ENCODE measurements at places on chromosomes 2 and 18.

DNA sequence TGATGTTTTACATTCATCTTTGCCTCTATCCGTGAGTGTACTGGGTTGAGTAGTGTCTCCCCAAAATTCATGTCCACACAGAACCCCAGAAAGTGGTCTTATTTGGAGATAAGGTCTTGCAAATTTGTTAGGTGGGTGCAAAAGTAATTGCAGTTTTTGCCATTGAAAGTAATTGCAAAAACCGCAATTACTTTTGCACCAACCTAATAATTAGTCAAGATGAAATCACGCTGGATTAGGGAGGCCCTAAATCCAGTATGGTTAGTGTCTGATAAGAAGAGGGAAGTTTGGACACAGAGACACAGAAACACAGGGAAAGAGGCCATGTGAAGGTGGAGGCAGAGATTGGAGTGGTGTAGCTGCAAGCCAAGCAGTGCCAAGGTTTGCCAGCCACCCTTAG, 57.8 kb upstream of the SPRED2 start:
- no peak for DNase-seq

DNA sequence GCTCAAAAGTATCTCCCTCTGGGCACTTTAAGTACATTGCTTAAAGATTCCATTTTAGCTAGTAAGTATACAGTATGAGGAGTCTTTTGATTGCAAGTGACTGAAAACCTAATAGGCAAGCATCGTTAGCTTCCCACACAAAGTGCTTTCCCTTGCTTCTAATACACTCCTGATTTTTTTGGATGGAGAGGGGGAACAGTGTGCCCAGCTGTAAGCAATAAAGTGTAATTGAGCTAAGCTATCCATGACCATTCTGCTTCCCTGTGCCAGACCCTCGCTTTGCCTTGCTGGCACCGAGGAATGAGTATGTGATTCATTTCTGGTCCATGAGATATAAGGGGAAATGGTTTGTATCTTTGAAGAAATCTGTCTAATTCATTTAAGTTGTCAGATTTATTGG, 3.8 kb upstream of the ZNF24 start:
- DNase-seq, result no peak

- DNase-seq, result peak; percentile 25
These were observed at the start of gene PDE11A for GRCh38 chr2:178072383-178073301. PDE11A (minus strand) TSS chr2:178072777; CDS start chr2:178072437, 340 bp downstream.

DNA sequence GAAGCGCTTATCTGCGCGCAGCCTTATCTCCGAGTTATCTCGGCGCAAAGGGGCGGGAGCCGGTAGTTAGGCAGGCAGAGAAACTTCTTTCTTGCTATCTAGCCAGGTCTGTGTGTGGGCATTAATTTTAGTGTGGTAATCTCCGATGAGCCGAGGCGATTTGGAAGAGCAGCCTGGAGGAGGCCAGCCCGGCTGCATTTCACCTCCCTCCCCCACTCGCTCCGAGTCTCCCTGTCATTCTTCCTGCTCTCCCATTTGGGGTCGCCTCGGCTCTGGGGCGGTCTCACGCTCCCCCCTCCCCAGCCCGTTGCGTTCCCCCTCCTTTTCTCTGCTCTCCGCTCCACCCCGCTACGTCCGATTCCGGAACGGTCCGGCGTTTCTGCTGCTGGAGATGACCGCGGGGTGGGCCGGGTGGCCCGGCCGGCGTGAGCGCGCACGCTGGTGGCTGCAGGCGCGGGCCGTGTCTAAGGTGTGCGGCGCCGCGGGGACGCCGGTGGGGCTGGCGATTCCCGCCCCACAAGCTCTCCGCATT, 566 bp downstream of the GATA6 start:
- DNase-seq, result no peak

- DNase-seq, result no peak
These were observed 360.9 kb downstream of the ERBB4 start for GRCh38 chr2:212177724-212178123.

- no peak for DNase-seq
These were observed 1232.6 kb upstream of the NRXN1 start for GRCh38 chr2:52264488-52264887.

- DNase-seq, result no peak
These were observed 269.3 kb downstream of the ALPK2 start for GRCh38 chr18:58359620-58360019.

GRCh38 chr2:71756280-71756906, 303.0 kb downstream of the DYSF start:
- DNase-seq, result no peak

GRCh38 chr18:73283032-73283431, 415.2 kb upstream of the NETO1 start:
- DNase-seq, result no peak
